ENCODE measurements at places on chromosomes 1 and 21. TPM values are rescaled to one million over a fixed set of nuclear protein-coding genes. Genes with fewer than 3 reads are reported as not detected.

The CELF3 gene
- total RNA-seq: not detected

The PPIAL4G gene
- total RNA-seq: not detected

The RAB7B gene
- total RNA-seq: 9.1 TPM

The WDR64 gene
- not detected for total RNA-seq

The TGFBR3 gene
- total RNA-seq: 8.3 TPM

The KCNH1 gene
- 0.54 TPM for total RNA-seq

The KIF21B gene
- 0.36 TPM for total RNA-seq

The SELP gene
- not detected for total RNA-seq

The OR2AK2 gene
- not detected for total RNA-seq

The DNASE2B gene
- total RNA-seq: not detected

DNA sequence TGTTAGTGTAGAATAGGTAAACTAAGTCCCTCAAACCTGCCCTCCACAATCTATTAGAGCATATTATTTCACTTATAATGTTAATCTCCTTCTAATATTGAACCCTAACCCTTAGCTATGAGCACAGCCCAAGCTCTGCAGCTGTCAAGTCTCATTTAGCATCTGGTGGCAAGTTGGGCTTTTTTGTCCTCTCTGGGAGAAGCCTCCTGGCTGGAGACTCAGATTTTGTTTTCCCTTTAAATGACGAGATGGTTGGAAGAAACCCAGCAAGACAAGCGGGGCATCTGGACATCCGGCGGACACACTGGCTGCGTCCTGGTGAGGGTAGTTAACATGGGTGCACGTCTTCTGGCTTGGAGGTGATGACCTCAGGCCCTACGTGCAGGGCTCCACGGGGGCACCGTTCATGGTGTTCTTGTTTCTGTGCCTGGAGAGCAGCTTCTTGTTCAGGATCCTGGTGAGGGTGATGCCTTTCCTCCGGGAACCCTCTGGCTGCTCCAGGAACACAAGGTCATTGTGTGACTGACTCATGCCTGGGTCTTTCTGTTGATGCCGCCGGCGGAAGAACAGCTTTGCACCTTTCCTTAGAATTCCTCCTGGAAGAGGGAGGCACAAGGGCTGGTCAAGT, 9.7 kb upstream of the PRDM15 start:
- no peak for DNase-seq

- no peak for DNase-seq
Observed at GRCh38 chr1:24329331-24329730, 10.2 kb downstream of the GRHL3 start.

GRCh38 chr1:184656221-184656620, 98.4 kb downstream of the EDEM3 start:
- DNase-seq: no peak

DNA sequence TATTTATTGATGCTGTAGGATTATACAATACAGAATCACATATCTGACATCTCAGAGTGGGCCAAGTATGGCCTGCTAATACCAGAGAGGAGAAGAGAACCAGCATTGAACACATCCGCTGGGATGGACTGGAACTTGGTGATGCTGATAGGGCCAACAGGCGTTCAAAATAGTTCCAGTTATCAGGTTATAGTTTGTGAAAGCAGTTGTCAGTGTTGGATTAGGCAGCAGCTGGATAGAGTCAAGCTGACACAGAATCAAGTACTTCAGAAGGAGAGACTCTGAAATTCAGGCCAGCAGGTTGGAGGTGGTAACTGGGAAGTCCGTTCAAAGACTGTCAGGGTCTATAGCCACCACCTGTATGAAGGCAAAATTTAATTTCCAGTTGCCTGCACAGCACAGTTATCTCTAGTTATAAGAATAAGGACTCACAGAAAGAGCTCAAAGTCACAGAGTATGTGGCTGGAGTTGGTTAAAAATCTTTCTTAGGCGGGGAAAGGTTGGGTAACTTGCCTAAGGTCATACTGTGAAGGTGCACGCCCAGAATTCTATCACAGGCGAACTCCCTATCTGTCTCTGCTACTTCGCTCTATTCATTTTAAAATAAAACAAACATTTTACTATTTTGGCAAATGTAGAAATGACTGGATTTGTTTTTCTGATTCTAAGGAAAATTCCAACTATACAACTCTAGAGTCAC, 9.9 kb upstream of the DIPK1A start:
- no peak for DNase-seq

DNA sequence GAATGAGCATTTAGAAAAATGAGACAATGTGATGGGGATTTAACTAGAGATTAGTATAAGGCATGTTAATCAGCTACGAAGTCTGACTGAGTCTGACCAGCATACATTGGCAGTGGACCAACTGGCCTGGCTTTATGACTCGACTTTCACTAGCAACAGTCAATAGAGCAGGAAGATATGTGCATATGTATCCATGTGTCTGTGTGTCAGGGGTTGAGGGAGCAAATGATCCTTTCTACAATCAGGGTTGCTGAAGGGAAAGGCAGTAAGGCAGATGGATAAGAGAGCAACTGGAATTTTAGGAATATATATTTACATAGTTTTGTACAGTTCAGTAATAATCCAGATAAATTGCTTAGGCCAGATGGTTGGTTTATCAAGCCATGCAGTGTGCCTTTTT, 645.6 kb downstream of the PLA2G4A start:
- DNase-seq: peak; percentile 80

- DNase-seq: peak; percentile 84
Observed at GRCh38 chr1:150507912-150508864, at the start of gene ECM1. ECM1 (plus strand) TSS chr1:150508109; CDS start chr1:150508210, 101 bp downstream.

GRCh38 chr1:159318784-159319551, 16.8 kb downstream of the FCER1A start:
- DNase-seq: no peak

GRCh38 chr1:193068013-193068412, 8.6 kb downstream of the RO60 start:
- DNase-seq: no peak

DNA sequence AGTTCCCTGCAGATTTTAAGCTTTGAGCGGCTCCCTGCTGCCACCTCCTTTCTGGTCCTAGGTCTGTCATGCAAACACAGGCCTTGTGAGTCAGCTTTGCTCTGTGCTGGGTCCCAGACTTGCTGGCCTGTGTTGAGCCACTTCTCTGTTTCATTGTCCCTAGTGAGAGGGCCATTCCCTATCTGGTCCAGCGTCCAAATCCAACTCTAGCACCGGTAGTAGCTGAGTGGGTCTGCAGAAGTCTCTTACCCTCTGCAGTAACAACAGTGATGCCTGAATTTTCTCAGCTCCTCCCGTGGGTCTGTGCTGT, 5.8 kb downstream of the TTC22 start:
- no peak for DNase-seq

- no peak for DNase-seq
Observed at GRCh38 chr1:116075990-116076389, 35.2 kb upstream of the MAB21L3 start.

DNA sequence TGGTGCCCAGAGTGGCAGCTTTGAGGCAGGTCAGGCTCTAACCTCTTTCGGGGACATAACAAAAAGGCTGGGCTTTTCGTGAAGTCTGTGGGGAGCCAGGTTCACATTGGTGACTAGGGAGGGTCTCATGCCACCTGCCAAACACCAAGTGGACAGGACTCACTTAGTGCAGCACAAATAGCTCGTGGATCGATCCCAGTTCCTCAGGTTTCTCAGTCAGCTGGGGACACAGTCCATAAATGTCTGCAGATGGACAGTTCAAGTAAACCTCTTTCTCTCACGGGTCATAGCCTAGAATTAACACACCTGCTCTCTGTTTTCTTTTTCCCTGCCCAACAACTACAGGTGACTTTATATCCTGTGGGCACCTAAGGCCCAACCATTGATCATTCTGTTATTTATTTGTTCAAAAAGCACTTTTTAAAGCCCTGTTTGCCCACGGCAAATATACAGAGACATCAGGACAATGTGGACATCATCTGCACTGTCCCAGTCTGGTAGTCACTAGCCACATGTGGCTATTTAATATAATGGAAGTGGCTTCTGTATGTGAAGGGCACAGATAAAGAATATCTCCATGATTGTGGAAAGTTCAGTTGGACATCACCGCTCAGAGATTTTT, 53.5 kb downstream of the CAPN2 start:
- no peak for DNase-seq

DNA sequence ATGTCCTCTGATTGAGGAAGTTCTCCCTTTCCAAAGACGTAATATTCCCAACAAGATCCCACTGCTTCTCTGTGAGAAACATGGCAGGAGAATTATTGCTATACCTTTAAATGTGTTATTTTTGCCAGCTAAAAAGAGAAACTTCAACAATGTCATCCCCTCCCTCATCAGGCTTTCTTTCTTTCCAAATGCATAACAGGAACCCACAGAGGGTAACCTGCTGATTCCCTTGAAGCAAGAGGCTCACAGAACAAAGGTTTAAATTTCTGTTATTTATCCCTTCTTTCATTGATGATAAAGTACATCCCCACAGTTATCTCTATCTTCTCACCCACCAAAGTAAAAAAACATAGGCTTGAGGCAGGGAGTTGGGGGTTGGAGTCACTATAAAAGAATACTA, 102.1 kb downstream of the SLC30A10 start:
- DNase-seq: no peak

GRCh38 chr1:234551032-234551378, 59.0 kb downstream of the IRF2BP2 start:
- no peak for DNase-seq

- DNase-seq: no peak
Observed at GRCh38 chr1:49824261-49824660, 199.5 kb downstream of the AGBL4 start.

GRCh38 chr1:94878329-94878728, 48.6 kb downstream of the CNN3 start:
- no peak for DNase-seq

GRCh38 chr1:146049436-146049835, 27.9 kb upstream of the HJV start:
- DNase-seq: no peak

- no peak for DNase-seq
Observed at GRCh38 chr21:35399002-35399530, 350.0 kb upstream of the RUNX1 start.

- DNase-seq: no peak
Observed at GRCh38 chr1:247401310-247402119, 14.5 kb upstream of the NLRP3 start.

DNA sequence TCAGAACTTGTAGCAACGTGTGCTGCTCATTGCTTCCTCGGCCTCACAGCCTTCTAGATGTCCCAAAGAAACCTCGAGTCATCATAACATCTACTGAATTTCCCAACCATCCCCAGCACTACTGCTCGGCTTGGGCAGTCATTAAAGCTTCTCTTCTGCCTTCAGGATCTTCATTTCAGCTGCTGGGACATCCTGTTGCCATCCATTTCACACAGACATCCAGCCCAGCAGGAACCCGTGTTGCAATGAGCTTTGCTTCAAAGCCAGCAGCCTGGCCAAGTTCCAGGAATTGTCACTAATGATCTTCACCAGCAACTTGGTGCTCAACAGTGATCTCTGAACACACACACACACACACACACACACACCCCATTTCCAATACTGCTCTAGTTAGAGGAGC, 18.5 kb downstream of the WLS start:
- peak; percentile 58 for DNase-seq

DNA sequence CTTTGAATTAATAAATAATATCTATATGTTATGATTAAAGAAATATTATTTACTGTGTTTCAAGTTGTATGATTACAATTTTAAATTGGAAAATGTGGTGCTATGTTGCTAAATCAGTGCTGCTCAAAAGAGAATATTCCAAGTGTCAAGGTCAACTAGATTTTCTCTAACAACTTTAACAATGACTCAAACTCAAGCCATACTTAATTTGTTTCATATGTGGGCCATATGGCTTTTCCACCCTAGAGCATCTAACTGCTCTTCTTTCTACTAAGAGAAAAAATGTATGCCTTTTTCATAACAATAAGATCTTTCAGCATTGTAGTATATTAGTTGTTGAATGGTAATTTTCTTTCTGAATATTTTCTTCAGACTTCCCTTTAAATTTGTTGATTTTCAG, 8.3 kb upstream of the SYT14 start:
- no peak for DNase-seq
